Activated naive CD8-positive, alpha-beta T cell treated with anti-CD3 and anti-CD28 coated beads for 36 hours (primary cell): ENCODE measurements at places on chromosomes 4 and X. TPM values are rescaled to one million over a fixed set of nuclear protein-coding genes. Genes with fewer than 3 reads are reported as not detected.

DNA sequence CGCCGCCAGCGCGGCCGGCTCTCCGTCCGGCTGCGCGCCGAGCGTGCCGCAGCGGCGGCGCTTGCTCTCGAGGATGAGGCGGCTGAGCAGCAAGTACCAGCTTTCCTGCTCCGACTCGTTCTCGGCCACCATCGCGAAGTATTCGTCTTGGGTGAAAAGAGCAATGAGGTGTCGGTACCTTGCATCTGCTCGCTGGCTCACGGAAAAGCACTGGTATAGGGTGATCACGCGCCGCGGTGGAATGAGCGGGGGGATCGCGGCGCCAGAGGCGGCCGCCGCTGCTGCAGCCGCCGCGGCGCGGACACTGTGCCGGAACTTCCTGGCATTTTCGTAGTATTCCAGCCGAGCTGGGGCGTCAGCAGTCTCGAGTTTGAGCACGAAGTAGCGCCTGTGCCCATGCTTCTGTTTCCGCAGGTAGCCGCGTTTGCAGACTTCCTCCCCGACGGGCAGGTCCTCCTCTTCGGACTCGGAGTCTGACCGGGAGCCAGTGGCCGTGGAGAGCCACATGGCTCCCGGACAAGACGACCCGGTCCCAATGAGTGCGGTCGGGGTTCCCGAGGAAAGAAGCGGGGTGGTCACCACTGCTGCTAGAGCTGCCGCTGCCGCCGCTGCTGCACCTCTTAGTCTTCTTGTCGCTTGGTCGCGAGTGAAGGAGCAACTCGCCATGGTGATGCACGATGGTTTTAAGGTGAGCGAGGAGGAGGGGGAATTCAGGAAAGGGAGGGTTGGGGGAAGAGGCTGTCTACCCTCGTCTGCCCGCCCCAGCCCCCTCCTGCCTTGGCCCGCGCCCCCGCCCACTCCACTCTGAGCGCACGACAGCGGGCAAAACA is 469 bp downstream of the IRS4 start:
- DNase-seq = no peak

DNA sequence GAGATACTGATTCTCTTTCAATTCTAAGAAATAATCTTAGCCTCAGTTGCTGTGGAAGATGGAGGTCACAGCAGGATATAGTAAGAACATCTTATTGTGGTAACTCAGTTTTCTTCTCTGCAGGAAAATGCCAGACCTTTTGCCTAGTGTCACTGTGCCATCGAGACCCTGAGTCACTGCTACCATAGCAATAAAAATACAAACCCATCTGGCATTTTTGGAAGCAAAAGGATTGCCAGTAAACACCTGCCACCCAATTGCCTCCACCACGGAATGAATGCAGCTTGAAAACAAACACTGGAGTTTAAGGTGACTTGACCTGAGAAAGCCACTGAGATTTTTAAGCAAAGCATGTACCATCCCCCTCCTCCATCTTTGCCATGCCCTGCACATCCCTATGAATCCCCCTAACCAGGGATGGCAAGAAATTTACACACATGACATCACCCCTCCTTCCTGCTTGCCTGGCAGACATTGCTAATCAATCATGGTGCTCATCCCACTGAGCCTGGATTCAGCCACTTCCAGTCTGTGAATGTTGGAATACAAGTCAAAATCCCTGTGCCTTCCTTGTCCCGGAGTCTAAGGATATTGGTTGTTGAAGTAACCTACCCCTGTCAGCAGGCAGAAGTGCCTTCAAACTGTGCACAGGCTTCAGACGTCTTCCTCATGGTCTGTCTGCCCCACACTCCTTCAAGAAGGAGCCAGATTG is 59.6 kb upstream of the MAMLD1 start:
- no peak for DNase-seq

Gene FAM90A26
- total RNA-seq = not detected

GRCh38 chrX:150365051-150365989 is 2.2 kb downstream of the MAMLD1 start:
- DNase-seq = peak; percentile 64

DNA sequence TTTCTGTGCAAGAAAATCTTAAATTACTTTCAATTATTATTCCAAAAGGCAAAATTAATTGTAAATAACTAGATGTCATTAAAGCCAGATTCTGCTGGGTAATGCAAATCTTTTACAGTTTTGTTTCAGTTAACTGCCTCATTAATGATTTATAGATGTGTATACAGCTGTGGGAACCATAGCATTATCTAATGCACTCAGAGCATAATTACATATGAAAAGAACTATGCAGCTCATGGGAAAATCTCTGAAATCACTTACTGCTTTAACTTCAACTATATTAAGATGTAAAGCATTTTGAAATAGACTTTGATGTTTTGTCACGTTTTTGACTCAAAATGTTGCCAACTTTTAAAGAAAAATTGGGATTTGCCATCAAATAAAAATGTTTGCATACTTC is 630.3 kb upstream of the KLHL4 start:
- DNase-seq = no peak

- DNase-seq = no peak
Observed at GRCh38 chr4:15891312-15891711, 47.2 kb downstream of the FGFBP1 start.

- peak; percentile 86 for DNase-seq
Observed at GRCh38 chr4:123398066-123398852, 1.7 kb downstream of the SPRY1 start.

- DNase-seq = no peak
Observed at GRCh38 chr4:60799214-60799613, 400.9 kb upstream of the ADGRL3 start.

- no peak for DNase-seq
Observed at GRCh38 chrX:9873360-9873759, 87.1 kb downstream of the SHROOM2 start.

Gene KCND1
- 1.3 TPM for total RNA-seq

GRCh38 chrX:44020693-44021092 is 47.5 kb upstream of the NDP start:
- no peak for DNase-seq

Gene PRRG3
- not detected for total RNA-seq

- DNase-seq = no peak
Observed at GRCh38 chr4:20805716-20806115, 105.5 kb downstream of the PACRGL start.

GRCh38 chr4:109945056-109945455 is 32.4 kb downstream of the EGF start:
- DNase-seq = peak; percentile 21

- no peak for DNase-seq
Observed at GRCh38 chr4:80948995-80949394, 81.5 kb upstream of the BMP3 start.

- no peak for DNase-seq
Observed at GRCh38 chr4:5222047-5222446, 170.8 kb downstream of the STK32B start.

Gene EGF
- total RNA-seq = not detected

GRCh38 chrX:56233100-56233499 is 944 bp downstream of the KLF8 start:
- DNase-seq = no peak

Gene VCX3A
- not detected for total RNA-seq

DNA sequence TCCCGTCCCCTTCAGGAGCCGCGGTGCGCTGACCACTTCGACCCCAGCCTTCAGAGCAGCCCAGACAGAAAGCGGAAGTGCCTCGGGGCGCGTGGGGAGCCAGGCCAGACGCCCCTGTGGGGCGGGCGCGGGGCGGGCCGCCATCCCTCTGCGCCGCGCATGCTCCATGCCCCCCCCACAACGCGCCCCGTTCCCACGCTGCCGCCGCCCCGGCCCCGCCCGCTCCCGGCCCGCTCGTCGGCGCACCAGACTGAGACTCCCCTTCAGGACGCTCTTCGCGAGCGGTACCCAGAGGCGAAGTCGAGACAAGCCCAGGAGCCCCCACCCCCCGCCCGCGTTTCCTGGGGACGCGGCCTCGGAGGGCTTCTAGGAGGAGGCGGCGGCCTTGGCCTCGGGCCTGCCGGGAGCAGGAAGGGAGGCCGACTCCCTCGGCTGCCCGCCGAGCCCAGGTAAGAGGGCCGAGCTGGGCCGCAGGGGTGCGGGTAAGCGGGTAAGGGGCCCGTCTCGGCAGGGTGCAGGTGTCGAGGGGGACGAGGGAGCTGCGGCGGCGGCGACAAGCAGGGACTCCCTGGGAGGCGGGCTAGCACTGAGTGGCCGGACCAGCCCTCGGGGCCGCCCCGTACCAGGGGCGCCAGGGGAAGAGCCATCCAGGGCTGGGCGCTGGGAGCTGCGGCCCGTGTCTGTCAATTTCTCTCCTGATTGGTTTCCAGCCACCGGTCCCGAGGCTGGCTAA is at the start of gene ZFP92:
ZFP92 (plus strand) TSS at position 218 of the 733 bp plus-strand sequence. CDS start 6,851 bp downstream, outside the sequence.
- DNase-seq = peak; percentile 18

DNA sequence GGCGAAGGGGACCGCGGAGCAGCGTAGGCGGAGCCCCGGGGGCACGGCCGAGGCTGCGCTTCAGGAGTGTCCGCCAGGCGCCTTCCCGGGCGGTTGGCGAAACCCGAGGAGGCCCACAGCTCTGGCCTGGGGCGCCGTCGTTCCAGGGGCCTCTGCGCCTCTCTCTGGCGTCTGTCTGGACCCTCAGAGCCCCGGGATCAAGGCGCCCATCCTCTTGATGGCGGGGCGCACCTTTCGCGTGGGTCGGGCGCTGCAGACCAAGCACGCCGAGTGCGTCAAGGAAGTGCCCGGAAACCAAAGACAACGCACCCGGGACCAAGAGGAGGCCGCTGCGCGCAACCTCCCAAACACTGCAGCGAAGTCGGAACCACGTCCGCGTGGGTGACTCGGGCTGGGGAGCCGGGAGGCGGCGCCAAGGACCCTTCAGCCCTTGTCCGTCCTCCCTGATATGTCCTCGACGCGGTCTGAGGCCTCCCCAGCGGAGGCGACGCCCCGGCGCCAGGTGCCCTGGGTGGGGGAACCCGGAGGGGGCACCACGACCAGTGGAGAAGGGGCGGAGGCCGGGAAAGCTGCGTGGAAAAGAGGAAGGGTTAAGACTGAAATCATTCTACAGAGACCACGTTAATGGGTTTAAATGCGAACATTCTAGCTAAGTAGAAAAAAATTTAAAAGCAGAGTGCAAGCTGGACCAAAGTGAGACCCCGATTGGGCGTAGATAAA is 9.9 kb downstream of the HMX1 start:
- no peak for DNase-seq

Gene SMPX
- not detected for total RNA-seq

Gene RUFY3
- total RNA-seq = 10.1 TPM

- DNase-seq = peak; percentile 30
Observed at GRCh38 chrX:41180194-41180908, 95.1 kb downstream of the USP9X start.

GRCh38 chrX:10158279-10159144 is 1.7 kb downstream of the CLCN4 start:
- DNase-seq = peak; percentile 29

Gene GAR1
- total RNA-seq = 64.1 TPM

Gene TENT5D
- not detected for total RNA-seq

DNA sequence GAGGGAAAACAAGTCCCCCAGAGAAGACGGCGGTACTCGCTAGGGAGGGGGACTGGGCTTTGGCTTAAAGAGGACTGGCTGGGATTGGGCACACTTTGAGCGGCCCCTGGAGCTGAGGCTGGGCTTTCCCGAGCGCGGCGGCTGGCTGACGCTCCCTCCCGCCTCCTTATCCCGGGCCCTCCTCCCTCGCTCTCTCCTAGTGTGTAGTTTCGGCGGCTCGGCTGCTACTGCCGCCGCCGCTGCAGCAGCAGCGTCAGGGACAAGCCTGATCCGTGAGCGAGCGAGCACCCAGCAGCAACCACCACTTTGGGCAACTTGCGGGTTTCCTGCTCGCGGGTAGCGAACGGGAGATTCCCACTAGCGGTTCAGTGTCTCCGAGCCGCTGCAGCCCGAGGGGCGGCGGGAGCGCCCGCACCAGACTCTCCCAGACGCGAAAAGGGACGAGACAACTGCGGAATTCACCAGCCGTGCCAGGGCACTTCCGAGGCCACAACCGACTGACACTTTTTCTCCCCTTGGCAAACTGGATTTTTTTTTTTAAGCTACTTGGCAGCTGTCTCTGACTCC is 632 bp upstream of the PCDH7 start:
- no peak for DNase-seq

DNA sequence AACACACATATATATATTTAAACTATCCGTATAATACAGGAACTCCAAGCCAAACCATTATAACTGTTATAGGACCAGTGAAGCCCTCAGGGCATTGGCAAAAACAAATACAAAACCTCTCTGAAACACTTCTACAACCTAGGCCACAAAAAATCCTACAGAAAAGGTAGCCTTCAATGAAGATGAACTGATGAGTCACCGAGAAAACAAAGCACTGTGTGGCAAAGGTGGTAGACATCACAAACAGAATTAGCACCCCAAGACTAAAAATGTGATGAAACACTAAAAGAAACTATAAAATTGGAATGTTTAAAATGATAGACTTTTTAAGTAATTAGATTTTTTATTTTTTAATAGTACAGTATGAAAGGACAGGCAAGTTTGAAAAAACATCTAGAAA is 5.5 kb upstream of the HSPA4L start:
- no peak for DNase-seq
